Astrocyte of the hippocampus (primary cell): ENCODE measurements at places on chromosomes 11 and 22.

GRCh38 chr11:18768472-18768901 is 23.1 kb downstream of the PTPN5 start:
- no peak for DNase-seq

DNA sequence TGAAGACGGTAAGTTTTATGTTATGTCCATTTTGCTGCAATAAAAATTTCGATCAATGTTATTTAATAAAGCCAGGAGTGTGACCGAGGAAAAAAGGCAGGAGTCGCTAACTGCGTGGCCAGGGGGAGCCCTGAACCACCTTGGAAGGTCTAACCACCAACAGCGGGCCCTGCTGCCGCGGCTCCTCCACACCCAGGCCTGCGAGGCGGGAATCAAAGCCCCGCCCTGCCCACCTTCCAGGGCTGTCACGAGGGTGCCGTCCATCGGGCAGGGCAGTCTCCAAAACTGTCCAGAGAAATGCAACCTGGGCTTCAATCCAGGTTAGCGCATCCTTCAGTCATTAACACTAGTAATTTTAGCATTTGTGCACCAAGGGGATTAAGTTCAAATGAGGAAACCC is 19.0 kb downstream of the PHF21B start:
- no peak for DNase-seq

DNA sequence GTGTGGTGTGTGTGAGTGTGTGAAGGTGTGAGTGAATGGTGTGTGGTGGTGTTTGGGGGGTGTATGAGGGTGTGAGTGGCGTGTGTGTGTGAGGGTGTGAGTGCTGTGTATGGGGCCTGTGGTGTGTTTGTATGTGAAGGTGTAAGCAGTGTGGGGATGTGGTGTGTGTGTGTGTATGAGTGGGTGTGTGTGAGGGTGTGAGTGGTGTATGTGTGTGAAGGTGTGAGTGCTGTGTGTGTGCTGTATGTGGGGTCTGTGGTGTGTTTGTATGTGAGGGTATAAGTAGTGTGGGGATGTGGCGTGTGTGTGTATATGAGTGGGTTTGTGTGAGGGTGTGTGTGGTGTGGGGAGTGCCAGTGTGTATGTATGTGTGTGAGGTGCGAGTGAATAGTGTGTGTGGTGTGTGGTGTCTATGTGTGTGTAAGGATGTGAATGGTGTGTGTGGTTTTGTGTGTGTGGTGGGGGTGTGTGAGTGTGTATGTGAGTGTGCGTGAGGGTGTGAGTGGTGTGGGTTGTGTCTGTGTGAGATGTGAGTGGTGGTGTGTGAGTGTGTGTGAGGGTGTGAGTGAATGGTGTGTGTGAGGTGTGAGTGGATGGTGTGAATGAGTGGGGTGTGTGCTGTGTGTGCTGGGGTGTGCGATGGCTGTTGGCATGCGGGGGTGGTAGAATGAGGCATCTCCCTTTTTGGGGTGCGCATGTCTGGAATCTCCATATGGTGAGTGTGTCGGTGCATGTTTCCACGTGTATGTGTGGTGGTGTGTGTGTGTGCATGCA is 22.5 kb upstream of the SHISAL1 start:
- DNase-seq, result no peak

GRCh38 chr22:24367841-24368240 is 59.6 kb upstream of the ADORA2A start:
- no peak for DNase-seq

DNA sequence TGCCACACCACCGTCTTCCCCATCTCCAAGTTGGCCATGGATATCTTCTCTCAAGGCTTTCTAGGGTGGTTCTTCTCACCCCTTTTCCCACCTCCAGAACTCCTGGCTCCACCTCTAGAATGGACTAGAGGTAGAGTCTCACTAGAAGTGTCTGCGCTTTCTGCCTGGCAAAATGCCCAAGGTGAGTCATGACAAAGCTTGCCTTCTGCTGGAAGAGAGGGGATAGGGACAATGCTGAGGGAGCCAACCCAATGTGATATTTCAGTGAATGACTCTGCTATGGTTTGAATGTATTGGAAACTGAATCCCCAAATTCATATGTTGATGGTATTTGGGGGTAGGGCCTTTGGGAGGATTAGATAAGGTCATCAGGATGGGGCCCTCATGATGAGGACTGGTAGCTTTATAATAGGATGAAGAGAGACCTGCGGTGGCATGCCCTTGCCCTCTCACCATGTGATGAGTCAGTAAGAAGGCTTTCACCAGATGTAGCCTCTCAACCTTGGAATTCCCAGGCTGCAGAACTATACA is 4.1 kb upstream of the CD82 start:
- no peak for DNase-seq

DNA sequence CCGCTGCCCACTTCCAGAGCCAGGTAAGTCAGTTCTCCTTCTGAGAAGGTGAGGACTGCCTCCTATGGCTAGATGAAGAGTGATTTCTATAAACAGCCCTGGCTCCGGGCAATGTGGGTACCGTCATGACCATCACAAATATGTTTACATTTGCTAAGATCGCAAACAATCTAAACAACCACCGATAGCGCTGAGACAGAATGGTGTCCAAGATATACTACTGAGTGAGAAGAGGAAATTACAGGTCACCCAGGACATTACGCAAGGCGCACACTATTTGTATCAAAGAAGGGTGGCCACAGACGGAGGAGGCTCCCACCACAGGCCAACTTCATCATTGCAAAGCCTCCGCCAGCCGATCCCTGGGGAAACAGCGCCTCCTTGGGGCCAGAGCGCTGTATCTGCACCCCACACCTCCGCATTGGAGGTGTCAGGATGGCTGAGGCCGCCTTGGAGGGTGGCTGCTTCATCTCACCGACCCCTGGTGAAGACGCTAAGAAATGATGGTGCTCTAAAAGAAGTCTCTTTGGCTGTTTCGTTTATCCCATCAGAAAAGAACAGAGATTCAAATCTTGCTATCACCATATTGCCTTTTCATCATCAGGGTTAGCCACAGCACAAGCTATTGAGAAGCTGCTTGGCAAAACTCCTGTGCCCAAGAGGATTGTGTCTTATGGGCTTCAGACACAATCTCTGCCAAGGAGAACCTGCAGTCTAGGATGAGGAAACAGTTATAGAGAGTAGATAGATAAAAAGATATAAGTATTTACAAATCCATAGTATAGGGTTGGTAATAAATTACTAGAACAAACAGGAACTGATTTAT is 12.3 kb upstream of the ASRGL1 start:
- DNase-seq, result peak; percentile 25

DNA sequence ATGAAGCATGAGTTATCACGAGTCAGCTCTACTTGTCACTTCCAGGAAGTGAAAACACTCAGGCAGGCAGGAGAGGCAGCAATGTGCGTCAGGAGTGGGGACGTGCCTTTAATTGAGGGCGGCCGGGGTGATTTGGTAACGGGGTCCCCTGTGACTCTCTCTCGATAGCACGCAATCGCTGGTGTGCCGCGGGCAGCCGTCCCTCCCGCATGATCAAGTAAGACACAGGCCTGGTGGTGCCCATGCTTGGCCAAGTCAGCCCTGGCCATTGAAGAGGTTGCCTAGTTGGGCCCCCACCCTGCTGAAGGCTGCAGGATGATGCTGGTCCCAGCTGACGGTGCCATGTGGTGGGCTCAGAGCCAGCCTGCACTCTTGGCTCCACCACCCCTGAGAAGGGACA is 29.7 kb downstream of the CACNG2 start:
- DNase-seq, result no peak

DNA sequence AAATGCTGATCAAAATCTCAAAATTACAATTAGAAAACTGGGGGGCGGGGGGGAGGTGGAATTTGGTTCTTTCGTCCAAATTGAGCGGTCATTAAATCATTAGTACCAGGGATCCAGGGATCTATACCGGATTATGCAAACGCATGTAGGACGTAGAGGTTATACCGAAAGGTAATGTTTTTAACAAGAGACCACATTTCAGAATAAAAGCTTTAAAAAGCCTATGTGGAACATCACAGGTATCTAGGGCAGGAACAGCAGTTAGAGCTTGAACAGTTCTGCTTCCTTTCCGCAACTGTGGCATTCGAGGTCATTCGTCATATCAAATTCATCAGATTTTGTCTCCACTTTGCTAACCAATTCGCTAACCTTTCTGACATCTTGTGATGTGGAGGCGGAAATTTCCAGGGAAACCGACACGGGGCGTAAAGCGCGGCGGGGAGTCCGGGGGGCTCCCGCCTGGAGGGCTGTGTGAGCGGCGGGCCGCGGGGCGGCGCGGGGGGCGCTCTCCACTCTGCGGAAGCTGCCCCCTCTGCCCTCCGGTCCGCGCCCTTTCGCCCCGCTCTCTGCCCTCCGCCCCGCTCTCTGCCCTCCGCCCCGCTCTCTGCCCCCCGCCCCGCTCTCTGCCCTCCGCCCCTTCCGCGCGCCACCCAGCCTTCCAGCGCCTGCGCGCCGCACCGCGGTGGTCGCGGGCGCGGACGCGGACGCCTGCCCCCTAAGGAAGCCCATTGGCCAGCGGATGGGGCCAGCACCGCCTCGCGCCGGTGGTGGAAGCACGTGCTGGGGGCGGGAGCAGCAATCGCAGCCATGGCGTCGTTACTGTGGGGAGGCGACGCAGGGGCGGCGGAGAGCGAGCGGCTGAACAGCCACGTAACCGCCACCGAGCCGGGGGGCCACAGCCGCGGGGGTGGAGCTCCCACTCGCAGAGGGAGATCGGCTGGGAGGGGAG is at the start of gene DDX25:
DDX25 (plus strand) TSS at position 798 of the 949 bp plus-strand sequence; CDS start at position 808, 10 bp downstream.
- DNase-seq, result peak; percentile 33

- DNase-seq, result no peak
Measured at GRCh38 chr11:83191491-83191890, 2.0 kb upstream of the ANKRD42 start.

- peak; percentile 9 for DNase-seq
Measured at GRCh38 chr11:5369789-5370188, 13.8 kb upstream of the OR51M1 start.

DNA sequence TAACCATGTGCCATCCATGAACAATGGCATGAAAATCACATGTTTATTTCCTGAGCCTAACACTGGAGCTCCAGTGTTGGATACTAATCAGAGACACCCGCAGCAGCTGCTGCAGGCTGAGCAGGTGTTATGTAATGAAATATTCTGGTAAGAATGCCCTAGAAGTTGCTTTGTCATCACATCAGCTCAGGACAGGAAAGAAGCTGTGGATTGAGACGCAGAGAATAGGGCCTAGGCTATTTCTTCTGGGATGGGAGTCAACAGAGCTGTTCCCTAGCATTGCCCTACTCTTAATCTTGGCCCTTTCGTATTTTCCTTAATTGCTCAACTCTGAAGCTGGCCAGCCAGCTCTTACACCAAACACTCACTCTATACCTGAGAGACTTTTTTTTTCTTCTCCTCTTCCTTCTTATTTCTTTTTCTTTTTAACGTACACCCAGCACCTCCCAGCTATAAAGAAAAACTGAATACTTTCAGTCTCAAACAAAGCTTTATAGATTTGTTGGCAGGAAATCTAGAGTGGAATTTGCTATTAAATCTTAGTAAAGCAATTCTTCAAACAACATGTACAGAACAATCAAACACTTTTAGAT is 31.9 kb downstream of the RASSF10 start:
- no peak for DNase-seq

- no peak for DNase-seq
Measured at GRCh38 chr11:61039916-61040315, 62.4 kb upstream of the CD5 start.

DNA sequence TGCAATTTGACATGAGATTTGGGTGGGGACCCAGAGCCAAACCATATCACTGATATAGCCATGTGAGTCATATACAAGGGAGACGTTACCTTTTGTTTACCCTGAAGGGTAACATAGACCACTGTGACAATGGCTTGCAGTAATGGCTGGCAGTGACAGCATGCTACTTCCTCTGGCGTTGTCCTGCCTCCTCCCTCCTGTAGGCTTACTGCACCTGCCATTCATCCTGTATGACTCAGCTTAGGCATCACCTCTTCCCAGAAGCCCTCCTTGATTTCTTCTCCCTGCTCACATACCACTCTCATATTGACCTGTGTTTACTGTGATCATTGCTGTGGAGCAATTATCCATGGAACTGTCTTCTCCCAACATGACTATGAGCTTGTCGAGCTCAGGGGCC is 12.0 kb upstream of the PVALB start:
- DNase-seq, result no peak

DNA sequence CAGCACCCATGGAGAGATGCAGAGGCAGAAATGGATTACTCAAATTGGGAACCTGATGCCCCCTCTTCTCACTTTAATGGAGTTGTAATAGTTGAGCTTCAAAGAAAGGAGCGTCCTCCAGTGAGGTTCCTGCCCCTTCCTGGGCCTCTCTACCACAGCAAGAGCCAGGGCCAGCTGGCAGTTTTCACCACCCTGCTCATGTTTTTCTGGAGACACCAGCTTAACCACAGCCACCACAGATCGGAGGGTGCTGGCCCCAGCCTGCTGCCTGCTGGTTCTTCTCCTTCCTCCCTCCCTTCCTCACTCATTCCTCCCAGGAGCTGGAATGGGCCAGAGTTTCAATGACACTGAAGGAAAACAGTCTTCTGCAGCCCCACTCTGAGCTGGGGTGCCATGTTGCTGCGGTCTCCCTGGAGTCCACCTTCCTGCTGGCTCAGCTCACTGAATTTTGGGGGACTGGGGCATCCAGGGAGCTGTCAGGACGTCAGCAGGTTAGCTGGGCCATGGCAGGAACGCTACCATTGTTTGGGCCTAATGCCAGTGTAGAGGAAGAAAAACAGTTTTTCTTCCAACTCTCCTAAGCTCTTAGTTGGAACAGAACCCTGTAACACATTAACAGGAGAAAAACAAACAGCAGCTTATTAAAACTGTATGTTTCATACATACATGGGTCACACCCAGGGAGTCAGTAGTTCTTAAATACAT is 57.7 kb downstream of the TRAF6 start:
- peak; percentile 89 for DNase-seq

DNA sequence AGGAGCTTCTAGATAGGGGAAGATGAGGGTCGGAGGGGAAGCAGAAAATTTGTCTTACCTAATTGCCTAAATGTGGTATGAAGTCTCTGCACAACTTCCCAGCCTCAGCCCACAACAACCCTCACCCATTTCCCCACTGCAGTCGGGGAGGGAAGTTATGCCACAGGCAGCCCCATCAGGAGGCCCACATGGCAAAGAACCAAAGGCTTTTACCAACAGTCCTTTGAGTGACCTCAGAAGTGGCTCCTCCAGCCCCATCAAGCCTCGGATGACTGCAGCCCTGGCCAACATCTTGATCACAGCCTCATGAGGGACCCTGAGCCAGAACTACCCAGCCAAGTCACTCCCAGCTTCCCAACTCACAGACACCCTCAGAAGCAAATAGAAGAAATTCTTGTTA is 54.8 kb downstream of the CHST1 start:
- DNase-seq, result no peak

GRCh38 chr22:38271927-38272372 is 860 bp downstream of the TMEM184B start:
- peak; percentile 44 for DNase-seq

DNA sequence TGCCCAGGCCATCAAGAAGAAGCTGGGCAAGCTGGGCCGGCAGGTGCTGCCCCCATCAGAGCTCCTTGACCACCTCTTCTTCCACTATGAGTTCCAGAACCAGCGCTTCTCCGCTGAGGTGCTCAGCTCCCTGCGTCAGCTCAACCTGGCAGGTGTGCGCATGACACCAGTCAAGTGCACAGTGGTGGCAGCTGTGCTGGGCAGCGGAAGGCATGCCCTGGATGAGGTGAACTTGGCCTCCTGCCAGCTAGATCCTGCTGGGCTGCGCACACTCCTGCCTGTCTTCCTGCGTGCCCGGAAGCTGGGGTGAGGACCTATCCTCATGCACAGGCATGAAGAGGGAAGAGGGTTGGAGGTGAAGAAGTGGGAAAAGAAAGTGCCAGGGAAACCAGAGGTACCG is 5.3 kb upstream of the NHERF4 start:
- DNase-seq, result no peak
